Mesangial cell (primary cell): ENCODE measurements at places on chromosomes 1 and 21. TPM values are rescaled to one million over a fixed set of nuclear protein-coding genes. Genes with fewer than 3 reads are reported as not detected.

The CXADR gene
- 5.9 and 17.4 TPM in 2 replicates for total RNA-seq

The LMX1A gene
- total RNA-seq, result not detected in 2 replicates

The CHIT1 gene
- total RNA-seq, result not detected in 2 replicates

The C1orf226 gene
- 0.33 and 2.0 TPM in 2 replicates for total RNA-seq

The TMCC2 gene
- 3.0 and 5.2 TPM in 2 replicates for total RNA-seq

The VAMP4 gene
- total RNA-seq, result 2.4 and 3.3 TPM in 2 replicates

The SLC35F3 gene
- total RNA-seq, result 0.63 and 1.1 TPM in 2 replicates

The LCE2B gene
- not detected in 2 replicates for total RNA-seq

The HEATR1 gene
- 15.2 and 24.1 TPM in 2 replicates for total RNA-seq

The NRIP1 gene
- 32.3 and 45.0 TPM in 2 replicates for total RNA-seq

The FALEC gene
- 0.49 TPM in 1 of 2 replicates, not detected in the other for total RNA-seq

The CACHD1 gene
- 6.5 and 6.6 TPM in 2 replicates for total RNA-seq

The PLEKHA6 gene
- total RNA-seq, result 8.6 and 16.6 TPM in 2 replicates

The FAM43B gene
- 0.16 and 0.51 TPM in 2 replicates for total RNA-seq

The P3R3URF gene
- total RNA-seq, result not detected in 2 replicates

The C1orf116 gene
- 1.3 and 2.4 TPM in 2 replicates for total RNA-seq

The VSIG8 gene
- not detected in 2 replicates for total RNA-seq

The HSF2BP gene
- 1.1 and 1.3 TPM in 2 replicates for total RNA-seq

The TRIM58 gene
- 4.1 and 4.4 TPM in 2 replicates for total RNA-seq

The CLDN17 gene
- total RNA-seq, result not detected in 2 replicates

The KCNK1 gene
- 3.2 and 4.7 TPM in 2 replicates for total RNA-seq

The NIBAN1 gene
- 11.6 and 38.4 TPM in 2 replicates for total RNA-seq
